ENCODE measurements at places on chromosomes 2 and 18.

GRCh38 chr2:169480079-169480465 lies 778 bp downstream of the BBS5 start:
- no peak for DNase-seq

DNA sequence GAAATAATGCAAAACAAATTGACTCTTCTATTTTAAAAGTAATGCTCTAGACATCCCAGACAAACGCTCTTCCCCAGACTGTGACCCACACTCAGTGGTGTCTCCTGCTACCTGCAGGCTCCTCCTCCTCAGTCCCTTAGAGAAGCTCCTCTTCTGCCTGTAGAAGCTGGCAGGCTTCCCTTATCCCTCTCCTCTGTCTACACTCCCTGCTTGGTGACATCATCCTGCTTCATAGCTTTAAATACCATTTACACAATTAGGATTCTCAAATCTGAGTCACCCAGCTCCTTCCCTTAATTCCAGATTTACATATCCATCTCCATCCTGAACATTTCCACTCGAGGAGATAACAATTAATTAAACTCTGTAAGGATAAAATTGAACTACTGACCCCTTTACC lies 167.9 kb downstream of the FBXO15 start:
- DNase-seq = no peak

- no peak for DNase-seq
These were observed 3.5 kb downstream of the CRIM1 start for GRCh38 chr2:36359067-36359466.

- no peak for DNase-seq
These were observed 31.6 kb downstream of the THNSL2 start for GRCh38 chr2:88201811-88202169.

- no peak for DNase-seq
These were observed 25.6 kb downstream of the ARHGAP28 start for GRCh38 chr18:6755107-6755506.

DNA sequence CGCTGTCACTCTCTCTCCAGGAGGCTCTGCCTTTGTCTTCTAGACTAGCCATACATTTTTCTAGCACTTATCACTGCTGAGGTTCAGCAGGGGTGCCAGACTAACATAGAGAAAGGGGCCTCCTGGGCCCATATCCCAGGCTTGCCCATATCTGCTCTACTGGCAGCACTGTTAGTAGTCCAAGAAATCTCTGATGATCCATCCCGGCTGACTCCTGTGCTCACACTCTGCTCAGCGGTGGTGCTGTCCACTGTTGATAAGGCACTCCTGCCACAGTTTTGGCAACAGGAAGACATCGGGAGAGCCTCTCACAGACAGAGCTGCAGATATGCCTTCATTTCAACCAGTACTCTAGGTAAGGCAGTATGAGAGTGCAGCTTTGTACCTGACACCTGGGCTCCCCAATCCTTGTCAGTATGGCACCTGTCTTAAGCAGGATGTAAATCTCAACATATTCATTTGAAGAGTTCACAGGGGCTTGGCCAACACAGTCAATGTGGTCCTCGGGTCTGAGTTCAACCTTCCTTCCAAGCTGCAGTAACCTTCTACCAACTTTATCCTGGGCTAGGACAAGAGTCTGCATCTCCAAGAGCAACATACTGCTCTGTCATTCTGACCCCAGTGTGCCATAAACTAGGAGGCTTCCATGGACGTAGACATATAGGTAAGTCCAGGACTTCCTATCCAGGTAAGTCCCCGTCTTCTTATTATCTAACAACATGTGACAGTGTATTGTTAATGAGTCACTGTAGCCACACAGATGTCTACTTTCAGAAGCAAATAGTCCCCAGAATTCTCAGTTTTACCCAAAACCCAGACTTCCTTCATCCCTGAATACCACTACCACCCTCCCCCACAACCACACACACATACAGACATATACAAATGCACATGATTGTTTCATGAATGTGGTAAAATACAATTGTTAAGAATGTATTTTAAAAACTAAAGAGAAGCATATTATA lies 16.2 kb downstream of the KLF7 start:
- no peak for DNase-seq

- no peak for DNase-seq
These were observed 997 bp upstream of the TGIF1 start for GRCh38 chr18:3448838-3449511.

GRCh38 chr18:34909637-34910364 lies 131.4 kb upstream of the MAPRE2 start:
- no peak for DNase-seq

- DNase-seq = no peak
These were observed 127.6 kb upstream of the LINC00305 start for GRCh38 chr18:64276311-64277090.

- DNase-seq = no peak
These were observed 229.2 kb downstream of the BCL2 start for GRCh38 chr18:63090334-63090733.

DNA sequence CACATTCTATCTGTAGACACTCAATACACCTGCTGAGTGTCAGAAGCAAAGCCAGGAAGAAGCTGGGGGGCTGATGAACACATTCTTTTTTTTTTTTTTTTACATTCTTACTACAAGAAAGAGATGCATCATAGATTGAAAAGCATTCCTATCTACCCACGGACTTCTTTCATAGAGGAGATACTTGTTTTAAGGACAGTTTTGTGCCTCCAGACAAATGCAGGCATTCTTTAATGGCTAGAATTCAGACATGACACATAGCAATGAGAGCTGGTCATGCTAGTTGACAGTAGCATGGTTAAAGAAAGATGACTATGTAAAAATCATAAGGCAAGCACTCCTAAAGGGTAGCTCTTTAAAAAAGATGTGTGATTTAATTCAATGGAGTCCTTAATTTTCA lies 110.2 kb downstream of the EPHA4 start:
- DNase-seq = no peak

- DNase-seq = no peak
These were observed 63.5 kb upstream of the TAF1B start for GRCh38 chr2:9779596-9780264.

DNA sequence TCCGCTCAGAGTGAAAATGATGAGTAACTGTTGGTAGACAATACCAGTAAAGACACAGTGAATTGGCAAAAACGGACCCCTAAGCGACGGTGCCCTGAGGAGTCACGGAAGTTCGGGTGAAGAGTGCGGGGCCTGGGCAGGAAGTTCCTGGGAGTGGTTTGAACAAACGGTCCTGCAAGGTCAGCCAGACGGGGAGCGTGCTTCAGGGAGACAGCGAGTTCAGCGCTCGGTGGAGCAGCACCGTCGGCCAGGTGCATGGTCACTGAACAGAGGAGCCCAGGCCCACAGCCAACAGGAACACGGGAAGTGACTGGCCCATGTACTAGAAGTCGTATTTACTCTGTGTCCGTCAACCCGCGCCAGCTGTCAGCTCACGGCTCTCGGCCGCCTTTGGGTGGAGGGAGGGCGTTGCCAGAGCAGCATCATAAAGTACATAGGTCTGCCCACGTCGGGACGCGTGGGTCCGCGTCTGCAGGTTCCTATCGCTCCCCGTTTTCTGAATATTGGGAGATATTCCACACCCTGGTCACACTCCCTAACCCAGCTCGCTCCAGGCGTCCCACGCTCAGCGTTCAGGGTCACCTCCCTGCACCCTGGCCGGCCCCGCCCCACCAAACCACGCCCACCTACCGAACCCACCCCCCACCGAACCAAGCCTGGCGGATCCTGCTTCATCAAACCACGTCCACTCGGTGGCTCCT lies 75.6 kb upstream of the UXS1 start:
- DNase-seq = no peak

GRCh38 chr2:72942293-72942692 lies 25.0 kb downstream of the EMX1 start:
- DNase-seq = no peak

- DNase-seq = no peak
These were observed 22.0 kb upstream of the STPG4 start for GRCh38 chr2:47177043-47177565.

GRCh38 chr2:170895023-170895757 lies 33.9 kb upstream of the GORASP2 start:
- no peak for DNase-seq

Measured in urinary bladder (tissue), 4 donors.